ENCODE measurements at places on chromosomes 3 and 15.
A peak's percentile ranks its signal among the peaks of the same experiment; 100 is the strongest.

DNA sequence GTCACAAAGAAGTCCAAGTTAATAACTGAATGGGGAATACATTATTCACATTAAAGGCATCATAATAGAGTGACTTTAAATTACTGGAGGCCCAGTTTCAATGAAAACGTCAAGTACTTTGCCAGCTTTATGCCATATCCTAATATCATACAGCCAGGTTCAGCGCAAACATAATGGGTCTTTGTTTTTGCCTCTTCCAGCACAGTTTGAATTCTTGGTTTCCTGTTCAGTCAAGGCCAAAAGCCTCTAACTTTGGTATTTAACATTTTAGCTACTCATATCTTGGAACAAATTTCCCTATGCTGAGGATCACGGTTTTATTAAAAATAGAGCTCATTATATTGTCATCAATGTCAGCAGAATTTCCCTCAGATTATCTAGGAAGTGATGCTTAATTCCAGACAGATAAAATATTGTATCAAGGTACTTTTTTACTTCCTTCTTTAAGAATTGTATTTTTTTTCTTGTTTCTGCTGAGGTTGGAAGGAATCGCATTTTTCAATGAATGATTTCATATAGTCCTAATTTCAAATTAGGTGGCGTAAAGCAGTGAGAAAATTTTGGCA lies 269.2 kb downstream of the THRB start:
- no peak for DNase-seq

DNA sequence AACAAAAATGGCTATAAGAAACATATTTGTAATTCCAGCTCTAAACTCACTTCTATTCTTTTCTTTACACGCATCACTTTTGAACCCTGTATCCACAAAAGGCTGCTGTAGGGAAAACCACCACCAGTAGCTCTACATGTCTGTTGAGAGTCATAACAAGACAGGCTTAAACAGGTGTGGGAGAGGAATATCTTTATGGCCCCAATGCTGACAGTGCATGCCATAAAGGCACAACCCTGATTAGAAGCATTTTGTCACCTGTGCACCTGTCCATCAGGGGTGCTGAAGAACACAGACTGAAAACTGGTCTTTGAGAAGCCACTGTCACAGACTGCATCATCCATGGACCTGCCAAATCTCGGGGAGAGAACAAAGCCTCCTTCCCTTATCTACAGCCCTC lies 11.6 kb upstream of the CSPG5 start:
- no peak for DNase-seq

DNA sequence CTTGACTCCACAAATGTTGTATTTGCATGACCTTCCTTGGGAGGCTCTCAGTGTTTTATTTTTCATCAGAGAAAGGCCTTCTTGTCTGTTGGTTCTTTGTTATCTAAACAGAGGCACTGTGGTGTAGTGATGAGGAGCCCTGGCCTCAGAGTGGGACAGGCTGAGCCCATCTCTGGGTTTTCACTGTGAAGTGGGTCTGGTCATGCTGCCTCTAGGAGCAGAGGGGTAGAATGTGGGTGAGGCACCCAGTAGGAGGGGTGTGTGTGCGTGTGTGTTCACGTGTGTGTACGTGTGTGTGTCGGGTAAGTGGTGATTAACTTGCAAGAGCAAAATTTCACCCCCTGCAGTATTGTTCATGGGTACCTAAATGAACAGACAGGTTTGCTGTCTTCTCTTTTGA lies 14.4 kb downstream of the KLF13 start:
- DNase-seq = no peak

- no peak for DNase-seq
These were observed 6.9 kb downstream of the PLXND1 start for GRCh38 chr3:129599607-129600006.

DNA sequence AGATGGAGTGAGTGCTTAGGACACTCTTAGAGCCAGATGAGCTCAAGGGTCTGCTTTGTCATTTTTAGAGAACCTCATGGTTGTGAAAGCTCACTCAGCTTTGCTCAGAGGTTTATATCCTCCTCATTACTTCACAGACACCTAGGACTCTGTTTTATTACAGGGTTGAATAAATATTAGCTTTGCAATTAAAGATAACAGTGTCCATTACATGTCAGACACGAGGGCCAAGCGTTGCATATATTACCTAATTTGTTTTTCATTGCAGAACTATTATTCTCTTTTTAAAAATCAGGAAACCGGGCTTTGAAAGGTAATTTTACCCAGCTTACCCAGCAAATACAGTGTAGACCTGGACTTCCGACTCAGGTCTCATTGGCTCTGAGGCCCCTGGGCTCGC lies 16.1 kb downstream of the MAP6D1 start:
- no peak for DNase-seq

- no peak for DNase-seq
These were observed 19.4 kb upstream of the CA12 start for GRCh38 chr15:63401078-63401477.

GRCh38 chr3:61683549-61684236 lies 122.3 kb downstream of the PTPRG start:
- no peak for DNase-seq

- no peak for DNase-seq
These were observed 40.5 kb downstream of the CMTM7 start for GRCh38 chr3:32432045-32432710.

DNA sequence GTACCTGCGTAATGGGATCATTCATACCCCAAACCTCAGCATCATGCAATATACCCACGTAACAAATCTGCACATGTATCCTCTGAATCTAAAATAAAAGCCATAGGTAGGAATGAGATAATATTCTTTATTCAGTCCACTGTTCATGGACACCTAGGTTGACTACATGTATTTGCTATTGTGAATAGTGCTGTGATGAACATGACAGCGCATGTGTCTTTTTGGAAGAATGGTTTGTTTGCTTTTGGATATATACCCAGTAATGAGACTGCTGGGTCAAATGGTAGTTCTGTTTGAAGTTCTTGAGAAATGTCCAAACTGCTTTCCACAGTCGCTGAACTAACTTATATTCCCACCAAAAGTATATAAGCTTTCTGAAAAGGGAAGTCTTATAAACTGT lies 117.9 kb upstream of the FAM3D start:
- DNase-seq = no peak

- no peak for DNase-seq
These were observed 7.0 kb downstream of the FILIP1L start for GRCh38 chr3:100107221-100107814.

GRCh38 chr15:78767331-78767951 lies 43.8 kb downstream of the ADAMTS7 start:
- DNase-seq = no peak

GRCh38 chr3:35705904-35706303 lies 66.6 kb downstream of the ARPP21 start:
- DNase-seq = no peak

DNA sequence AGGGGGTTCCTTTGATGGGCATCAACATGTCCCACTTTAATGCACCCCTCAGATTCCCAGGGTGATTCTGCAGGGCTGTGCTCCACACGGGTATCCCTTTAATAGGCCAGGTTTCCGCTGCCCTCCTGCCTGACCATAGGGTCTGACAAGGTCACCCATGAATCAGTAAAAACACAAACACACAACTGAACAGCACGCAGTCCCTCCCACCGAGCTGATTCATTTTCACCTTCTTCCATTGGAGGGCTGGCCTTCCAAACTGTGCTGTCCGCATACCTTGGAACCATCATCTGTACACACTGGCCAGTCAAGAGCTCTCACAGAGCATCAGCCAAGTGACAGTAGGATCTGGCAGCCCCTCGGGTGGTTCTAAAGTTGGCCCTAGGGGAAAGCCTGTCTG lies 93.7 kb downstream of the FBLN2 start:
- DNase-seq = no peak

DNA sequence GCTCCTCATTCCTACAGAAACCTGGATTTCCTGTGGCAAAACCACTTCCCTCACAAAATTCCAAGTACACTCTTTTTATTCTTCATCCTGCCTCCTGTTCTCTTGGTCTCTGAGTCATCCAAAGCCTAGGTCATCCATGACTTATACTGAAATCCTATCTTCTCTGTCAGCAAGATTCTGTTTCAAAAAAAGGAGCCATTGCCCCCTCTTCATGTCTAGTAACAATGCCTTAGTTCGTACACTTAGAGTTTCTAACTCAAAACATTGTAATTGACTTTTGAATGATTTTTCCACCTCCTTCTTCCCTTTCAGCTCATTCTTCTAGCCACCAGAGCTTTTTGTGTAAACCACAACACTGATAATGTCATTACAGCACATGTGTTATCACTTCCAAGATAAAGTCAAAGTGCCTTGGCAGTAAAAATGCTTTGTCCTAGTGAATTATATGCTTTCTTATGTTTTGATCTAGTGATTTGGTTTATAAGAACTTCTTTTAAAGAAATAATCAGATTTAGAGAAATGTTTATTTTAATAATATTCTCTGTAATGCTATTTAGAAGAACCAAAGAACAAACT lies 256.5 kb upstream of the NECTIN3 start:
- DNase-seq = no peak

- no peak for DNase-seq
These were observed 982 bp downstream of the TAGLN3 start for GRCh38 chr3:111999484-112000324.

DNA sequence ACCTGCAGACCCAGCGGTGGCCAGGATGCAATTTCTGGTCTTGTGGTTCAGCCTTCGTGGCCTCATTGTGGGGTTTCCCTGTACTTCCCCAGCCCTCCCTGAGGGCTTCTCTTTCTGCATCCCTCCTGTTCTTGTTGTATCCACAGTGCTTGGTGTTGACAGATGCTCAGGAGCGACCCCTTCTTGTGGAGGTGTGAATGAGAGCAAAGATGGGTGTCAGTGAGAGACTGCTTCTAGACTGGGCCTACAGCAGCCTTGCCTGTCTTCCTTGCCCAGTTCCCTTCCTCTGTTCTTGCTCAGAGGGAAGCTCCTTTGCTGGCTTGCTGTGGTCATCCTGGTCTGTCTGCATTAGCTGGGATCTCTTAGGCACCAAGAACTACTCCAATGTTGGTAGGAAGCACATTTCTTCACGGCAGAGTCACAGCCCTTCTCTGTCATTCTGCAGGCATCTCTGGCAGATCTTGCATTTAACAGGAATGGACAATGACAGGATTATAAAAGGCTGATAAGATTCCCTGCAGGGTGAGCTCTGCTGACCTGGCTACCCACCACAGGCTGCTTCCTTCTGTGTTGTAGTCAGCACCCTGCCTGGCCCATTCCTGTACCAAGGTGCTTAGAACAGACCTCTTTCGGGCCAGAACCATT lies 317.8 kb upstream of the C2CD4B start:
- peak; percentile 65 for DNase-seq

DNA sequence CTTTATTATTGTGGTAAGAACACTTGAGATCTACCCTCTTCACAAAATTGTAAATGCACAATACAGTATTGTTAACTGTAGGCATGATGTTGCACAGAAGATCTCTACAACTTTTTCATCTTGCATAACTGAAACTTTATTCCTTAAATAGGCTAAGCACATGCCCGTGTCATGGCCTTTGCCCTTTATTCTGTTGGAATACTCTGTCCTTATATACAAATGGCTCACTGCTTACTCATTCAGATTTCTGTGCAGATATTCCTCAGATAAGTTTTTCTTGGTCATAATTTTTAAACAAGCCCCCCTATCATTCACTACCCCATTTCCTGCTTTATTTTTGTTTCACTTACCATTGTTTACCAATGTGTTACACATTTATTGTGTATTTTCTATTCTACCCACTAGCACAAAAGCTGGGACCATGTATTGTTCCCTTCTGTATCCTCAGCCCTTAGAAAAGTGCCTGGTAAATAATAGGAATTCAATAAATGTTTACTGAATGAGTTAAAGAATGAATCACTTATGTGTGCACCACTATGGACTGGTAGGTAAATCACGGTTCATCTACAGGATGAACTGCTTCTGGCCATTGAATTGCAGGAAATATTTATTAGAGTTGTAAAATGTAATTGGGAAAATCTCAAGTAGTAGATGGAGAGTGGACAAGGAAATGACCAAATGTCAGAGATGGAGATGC lies 151.0 kb downstream of the CPNE4 start:
- DNase-seq = no peak

GRCh38 chr3:83002869-83003445 lies 1241.5 kb upstream of the GBE1 start:
- no peak for DNase-seq

- DNase-seq = no peak
These were observed 163.9 kb upstream of the SMAD3 start for GRCh38 chr15:66901336-66902100.

DNA sequence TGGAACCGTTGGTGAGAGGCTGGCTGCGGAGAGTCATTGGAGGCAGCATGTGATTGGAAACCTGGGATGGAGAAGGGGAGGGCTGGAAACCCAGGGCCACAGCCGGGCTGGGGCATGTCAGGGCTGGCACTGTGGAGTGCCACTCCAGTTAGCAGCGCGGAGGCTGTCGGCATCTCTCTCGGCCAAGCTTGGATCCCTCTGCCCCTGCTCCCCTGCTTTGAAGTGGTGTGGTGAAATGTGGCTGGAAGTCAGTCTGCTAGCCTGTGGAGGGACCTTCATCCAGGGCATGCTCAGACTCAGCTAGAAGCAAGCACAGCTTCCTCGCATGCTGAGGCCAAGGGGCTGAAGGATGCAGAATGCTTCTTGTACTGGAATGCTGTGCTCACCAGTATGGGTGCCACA lies 13.5 kb downstream of the SLCO3A1 start:
- no peak for DNase-seq

DNA sequence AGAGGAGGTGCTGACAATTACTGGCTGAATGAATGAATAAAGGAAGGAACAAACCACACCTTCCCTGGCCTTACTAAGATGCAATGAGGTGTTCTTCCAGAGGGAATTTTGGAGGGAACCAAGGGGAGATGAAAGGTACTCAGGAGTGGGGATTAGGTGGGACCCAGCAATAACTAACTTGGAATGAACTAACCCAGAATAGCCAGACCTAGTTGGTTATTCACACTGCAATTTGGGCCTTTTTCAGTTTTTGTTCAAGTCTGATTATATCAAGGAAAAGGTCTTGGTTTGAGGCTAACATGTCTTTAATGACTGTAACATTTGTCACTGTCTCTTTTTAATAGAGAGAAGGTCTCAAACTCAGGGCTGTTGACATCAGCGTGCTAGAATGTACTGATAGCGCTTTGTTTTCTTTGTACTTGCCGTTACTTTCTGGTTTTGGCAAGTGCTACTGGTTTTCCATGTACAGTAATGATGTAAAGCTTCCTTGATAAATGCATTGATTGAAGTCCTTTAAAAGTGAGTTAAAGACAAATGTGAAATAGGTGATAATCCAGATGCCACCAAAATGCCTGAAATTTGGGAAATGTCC lies 3.2 kb upstream of the PLXND1 start:
- no peak for DNase-seq

GRCh38 chr3:87468235-87468634 lies 191.9 kb upstream of the POU1F1 start:
- no peak for DNase-seq

DNA sequence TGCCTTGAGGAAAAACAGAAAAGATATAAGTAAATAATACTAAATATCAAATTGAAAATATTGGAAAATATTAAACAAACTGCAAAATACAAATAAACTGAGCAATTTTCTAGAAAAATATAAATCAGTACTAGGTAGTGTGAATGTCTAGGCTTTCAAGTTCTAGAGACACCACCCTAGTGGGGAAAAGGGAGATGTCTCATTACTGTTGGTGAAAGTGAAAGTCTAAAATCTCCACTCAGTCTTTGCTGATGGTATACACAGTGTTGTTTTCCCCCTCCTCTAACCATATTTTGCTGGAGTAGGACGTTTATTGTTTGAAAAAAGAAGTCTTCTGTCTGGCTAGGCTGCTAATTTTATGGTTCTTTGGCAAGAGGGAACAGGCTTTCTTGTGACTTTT lies 1368.9 kb downstream of the OTOL1 start:
- no peak for DNase-seq

Data from stimulated activated naive B cell treated with anti-CD40 and anti-IgM and Interleukin-4, amounts not matched to agents 10 μg/mL and 1 μg/mL and 100 μg/mL, for 72 hours (primary cell).